ENCODE measurements at places on chromosomes 16 and 17.

DNA sequence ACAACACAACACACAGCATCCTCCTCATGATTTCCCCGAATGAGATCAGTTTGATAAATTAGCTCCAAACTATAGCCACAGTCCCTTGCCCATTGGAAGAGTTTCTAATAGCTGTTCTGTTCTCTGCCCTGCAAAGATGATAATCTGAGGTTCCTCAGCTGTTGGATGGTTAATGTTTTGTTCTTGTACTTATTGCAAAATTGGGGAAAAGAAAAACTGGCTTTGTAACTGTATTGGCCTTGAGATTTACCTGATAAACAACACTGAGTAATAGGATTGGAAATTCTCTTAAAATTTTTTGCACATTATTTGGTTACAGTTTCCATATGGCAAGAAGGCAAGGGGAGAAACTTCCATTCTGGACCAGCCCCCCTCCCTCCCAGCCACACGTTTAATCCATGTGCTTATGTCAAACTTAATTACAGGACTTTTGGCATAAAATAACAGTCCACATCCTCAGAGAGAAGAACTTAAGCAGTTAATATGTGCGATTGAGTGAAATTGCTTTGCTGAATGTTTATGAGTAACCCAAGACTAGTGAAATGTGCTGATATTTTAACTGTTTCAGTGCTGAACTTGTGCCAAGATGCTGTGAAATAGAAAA, 119.1 kb upstream of the ZFHX3 start:
- DNase-seq: no peak

- DNase-seq: no peak
These were observed 6.1 kb downstream of the TEPSIN start for GRCh38 chr17:81232616-81233241.

DNA sequence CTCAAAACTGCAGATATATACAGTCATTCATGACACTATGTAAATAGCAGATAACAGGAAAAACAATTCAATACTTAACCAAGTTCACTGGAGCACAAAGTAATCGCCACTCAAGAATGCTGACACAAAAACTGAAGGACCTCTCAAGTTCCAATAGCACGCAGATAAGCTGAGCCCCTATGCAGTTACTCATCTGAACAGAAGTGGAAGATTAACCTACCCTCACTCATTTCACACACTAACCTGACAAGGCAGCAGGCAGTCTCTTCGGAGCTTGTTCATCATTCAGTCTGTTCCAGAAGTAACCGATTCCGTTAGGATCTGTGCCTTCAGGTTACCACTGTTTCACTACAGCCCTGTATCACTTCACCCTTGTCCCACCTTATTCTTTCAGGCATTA, 6.0 kb downstream of the HELZ start:
- no peak for DNase-seq

- DNase-seq: no peak
These were observed 656.1 kb upstream of the SOX9 start for GRCh38 chr17:71464751-71465150.

GRCh38 chr17:34226011-34226743, 28.9 kb upstream of the CCL2 start:
- no peak for DNase-seq
